ENCODE measurements at places on chromosomes 11 and 22.

GRCh38 chr11:126727381-126727780 is 273.2 kb downstream of the KIRREL3 start:
- DNase-seq, result no peak

- no peak for DNase-seq
These were observed 61.6 kb upstream of the PTPN5 start for GRCh38 chr11:18853086-18853720.

DNA sequence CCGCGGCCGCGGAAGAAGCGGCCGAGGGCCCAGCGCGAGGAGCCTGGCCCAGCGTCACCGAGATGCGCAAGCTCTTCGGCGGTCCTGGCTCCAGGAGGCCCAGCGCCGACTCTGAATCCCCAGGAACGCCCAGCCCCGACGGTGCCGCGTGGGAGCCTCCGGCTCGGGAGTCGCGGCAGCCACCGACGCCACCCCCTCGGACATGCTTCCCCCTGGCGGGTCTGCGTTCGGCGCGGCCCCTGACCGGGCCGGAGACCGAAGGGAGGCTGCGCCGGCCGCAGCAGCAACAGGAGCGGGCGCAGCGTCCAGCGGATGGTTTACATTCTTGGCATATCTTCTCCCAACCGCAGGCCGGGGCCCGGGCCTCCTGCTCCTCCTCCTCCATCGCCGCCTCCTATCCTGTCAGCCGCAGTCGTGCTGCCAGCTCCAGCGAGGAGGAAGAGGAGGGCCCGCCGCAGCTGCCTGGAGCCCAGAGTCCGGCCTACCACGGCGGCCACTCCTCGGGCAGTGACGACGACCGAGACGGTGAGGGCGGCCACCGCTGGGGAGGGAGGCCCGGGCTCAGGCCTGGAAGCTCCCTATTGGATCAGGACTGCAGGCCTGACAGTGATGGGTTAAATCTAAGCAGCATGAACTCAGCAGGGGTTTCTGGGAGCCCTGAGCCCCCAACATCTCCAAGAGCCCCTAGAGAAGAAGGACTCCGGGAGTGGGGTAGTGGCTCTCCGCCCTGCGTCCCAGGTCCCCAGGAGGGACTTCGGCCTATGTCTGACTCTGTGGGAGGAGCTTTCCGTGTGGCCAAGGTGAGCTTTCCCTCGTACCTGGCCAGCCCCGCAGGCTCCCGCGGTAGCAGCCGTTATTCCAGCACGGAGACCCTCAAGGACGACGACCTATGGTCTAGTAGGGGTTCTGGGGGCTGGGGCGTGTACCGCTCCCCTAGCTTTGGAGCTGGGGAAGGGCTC is 1.2 kb downstream of the ARHGEF17 start:
- no peak for DNase-seq

DNA sequence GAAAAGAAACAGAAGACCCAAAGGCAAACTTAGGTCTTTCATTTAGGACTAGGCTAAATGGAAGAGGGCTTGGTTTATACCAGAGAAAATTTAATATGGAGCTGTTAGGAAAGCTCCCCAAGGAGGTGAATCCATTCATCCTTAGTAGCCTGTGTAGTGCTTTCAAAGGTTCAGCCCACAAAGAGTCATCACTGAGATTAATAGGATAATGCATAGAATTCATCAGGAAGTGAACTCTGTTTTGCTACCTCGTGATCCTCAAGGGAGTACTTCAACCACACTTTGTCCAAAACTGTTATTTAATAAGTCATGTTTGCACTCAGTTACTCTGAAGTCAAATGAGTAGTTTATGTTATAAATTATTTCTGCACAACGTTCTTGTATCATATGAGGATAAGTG is 43.3 kb upstream of the MMP7 start:
- DNase-seq, result no peak

DNA sequence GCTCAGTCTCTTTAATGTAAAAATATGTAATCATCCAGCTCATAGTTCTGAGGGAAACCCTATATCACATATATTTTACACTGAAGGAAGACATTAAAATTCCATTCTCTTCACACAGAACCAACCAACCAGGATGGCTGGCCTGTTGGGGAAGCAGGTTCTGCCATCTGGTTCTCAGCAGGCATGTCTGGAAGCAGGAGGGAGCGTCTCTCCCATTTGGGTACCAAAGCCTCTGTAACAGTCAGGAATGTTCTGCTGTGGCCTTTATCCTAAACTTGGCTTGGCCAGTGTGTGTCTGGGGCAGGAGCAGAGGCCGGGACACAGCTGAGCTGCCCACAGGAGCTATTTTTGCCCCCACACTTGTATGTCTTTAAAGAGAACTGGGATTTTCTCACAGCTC is 29.2 kb downstream of the SGSM3 start:
- no peak for DNase-seq

- DNase-seq, result no peak
These were observed 7.3 kb downstream of the F2 start for GRCh38 chr11:46726206-46726862.

GRCh38 chr22:24592851-24593558 is at the start of gene LRRC75B:
LRRC75B (minus strand) TSS chr22:24593073; CDS start chr22:24593039, 34 bp downstream.
- no peak for DNase-seq

GRCh38 chr22:35053060-35053835 is 12.7 kb upstream of the ISX start:
- DNase-seq, result no peak

- no peak for DNase-seq
These were observed 94.8 kb downstream of the FEZ1 start for GRCh38 chr11:125401235-125401634.

DNA sequence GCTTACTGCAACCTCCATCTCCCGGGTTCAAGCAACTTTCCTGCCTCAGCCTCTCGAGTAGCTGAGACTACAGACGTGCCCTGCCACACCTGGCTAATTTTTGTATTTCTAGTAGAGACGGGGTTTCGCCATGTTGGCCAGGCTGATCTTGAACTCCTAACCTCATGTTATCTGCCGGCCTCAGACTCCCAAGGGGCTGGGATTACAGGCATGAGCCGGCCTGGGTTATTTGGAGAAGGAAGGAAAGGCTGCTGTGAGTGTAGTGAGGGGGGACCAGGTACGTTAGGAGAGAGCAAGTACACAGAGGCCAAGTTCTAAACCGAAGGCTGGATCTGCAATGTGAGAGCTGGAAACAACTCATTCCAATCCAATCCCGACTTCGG is 453 bp downstream of the BATF2 start:
- no peak for DNase-seq

GRCh38 chr11:117284053-117284452 is 7.1 kb upstream of the BACE1-AS start:
- no peak for DNase-seq

- DNase-seq, result no peak
These were observed 21.9 kb downstream of the NEAT1 start for GRCh38 chr11:65444314-65445051.

DNA sequence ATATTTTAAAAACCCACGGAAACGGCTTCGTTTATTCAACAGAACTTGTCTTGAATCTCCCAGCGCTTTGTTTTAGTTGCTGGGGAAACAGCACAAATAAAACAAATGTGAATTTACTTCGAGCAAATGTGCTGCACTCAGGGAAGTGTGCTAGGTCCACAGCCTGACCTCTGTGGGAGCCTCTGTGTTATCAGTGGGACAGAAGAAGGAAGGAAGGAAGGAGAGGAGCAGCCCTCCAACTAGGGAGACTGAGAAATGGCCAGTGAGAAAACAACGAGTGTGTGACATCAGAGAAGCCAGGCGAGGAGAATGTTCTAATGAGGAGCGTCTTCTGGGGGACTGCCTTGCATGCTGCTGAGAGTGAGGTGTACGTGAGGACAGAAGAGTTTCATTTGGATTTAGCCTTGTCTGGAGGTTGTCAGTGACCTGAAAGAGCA is 42.7 kb downstream of the PPP6R3 start:
- no peak for DNase-seq

- no peak for DNase-seq
These were observed 2.7 kb downstream of the ARL2 start for GRCh38 chr11:65016705-65017104.

DNA sequence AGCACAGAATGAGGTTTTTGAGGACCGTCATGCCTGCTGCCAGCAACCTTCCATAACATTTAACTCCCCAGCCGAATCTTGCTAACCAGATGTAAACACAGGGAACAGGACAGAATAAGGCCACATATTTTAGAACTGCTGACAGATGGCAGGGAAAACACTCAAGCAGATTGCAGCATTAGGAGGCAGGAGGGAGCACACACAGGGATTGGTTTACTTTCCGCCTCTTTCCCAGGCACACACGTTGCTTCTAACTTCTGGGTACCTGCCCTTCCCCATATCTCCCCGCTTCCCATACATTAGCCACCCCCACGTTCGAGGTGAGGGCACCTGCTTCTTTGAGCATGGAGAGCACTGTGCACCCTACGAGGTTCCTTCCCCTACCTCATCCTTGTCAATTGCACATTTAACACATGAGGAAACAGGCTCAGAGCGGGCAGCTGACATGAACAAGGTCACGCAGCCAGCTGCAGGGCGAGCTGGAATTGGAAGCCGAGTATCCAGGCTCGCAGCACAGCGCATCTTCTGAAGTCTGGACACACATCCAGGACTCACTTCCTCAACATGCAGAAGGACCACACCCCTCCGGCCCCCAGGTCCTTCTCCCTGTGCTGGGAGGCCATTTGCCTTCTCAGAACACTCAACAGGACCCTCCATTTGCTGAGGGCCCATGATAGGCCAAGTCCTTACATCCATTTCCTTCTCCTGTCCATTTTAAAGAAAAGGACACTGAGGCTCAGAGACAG is 18.7 kb downstream of the ASPHD2 start:
- DNase-seq, result no peak

- no peak for DNase-seq
These were observed 88.1 kb downstream of the RTL6 start for GRCh38 chr22:44409974-44410316.

- DNase-seq, result no peak
These were observed 5.2 kb downstream of the PACS1 start for GRCh38 chr11:66075273-66075672.

DNA sequence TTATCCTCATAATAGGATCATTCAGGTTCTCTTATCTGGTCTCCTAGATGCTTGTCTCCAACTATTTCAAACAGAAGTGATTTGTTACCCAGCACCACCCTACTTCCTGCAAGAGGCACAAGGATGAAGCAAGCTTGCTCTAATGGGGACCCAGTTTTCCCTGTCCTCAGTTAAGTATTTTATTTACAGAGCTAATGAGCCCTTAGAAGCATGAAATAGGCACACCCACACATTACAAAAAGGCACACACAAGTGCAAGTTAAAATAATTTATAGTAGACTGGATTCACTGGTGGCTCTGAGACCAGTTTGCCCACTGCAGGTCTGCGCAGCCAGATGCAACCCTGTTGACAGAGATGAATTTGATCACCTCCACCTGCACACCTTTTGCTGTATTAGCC is 167.5 kb downstream of the KIRREL3 start:
- DNase-seq, result no peak

- no peak for DNase-seq
These were observed 79.1 kb upstream of the LMO2 start for GRCh38 chr11:33970984-33971466.

DNA sequence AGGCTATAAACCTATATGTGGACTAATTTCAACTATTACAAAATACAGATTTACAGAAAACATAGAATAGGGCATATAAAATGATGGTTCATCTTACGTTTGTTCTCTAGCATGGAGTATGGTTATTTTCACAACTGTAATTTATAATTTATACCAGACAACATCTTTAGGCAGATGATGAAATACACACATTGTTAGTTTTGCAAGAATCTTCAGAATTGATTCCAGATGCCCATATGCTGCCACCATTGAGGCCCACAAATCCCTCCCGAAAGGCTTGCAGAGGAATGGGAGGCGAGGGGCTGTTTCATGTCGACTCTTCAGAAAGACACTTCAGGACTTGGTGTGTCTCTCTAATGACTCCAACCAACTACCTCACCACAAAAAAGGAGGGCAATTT is 6.2 kb downstream of the PTPN5 start:
- DNase-seq, result no peak

DNA sequence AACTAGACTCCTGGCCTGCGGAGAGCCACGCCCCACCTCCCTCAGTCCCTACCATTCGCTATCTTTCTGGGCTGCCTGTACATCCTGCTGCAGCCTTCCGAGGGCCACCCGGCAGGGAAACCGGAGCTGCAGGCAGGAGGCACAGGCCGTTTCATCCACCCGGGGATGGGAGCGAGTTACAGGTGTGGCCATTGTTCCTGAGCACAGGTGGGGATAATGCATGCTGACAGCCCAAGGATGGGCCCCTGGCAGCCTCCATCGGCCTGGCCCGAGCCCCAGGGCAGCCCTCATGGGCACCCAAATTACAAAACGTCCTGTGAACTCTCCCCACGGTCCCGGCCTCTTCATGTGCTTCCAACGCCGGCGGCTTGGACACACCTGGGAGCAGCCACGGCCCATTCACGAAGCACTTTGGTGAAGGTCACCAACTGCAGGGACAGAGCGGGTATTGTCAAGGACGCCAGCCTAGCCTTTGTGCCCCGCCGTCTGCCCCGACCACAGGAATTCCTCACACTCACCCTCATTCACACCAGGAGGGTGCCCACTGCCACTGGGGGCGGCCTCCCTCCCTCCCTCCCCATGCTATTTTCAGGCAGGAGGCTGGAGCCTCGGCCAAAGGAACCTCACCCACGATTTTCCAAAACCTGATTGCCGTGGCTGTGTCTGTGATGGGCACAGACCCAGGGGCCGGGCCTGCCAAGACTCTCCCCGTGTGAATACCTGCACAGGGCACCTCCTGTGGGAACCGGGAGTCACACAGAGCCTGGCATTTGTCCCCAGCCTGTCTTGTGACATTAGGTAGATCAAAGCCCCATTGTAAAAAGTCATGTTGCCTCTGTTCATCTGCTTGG is 42.1 kb upstream of the MYEOV start:
- DNase-seq, result no peak

DNA sequence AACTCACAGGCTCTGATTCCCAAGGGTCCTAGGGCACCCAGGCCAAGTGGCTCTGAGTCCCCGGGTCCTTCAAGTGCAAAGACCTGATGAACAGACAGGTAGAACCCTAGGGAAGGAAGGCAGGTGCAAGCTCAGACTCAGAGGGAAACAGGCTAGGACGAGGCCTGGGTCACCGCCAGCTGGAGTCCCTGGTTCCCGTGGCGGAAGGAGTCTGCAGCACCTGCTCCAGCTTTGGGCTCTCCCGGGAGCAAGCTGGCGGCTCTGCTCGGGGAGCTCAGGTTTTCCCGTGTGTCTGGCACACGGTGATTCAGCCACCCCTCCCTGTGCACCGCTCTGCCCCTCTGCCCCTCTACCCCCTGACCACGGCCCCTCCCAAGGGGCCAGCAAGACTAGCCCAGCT is 59.8 kb downstream of the WNT7B start:
- DNase-seq, result no peak
